Activated T-cell treated with anti-CD3 and anti-CD28 coated beads, Interleukin-2, amount 50 U/mL, for 24 hours (primary cell): ENCODE measurements at places on chromosomes 4 and X.

GRCh38 chrX:153900831-153901752 lies 3.4 kb upstream of the AVPR2 start:
- H3K27me3 ChIP-seq = peaks cover 44% of the 10 kb centered on the region
- peak overlapping the region; percentile 41 for H3K4me3 ChIP-seq
- H3K4me1 ChIP-seq = peaks cover 45% of the 10 kb centered on the region
- peaks cover 4% of the 10 kb centered on the region for H3K36me3 ChIP-seq

GRCh38 chr4:8201321-8201781 lies 2.3 kb downstream of the SH3TC1 start:
- DNase-seq = peak; percentile 63
- H3K27ac ChIP-seq = peak overlapping the region; percentile 87
- H3K36me3 ChIP-seq = no peaks in the 10 kb centered on the region
- H3K4me1 ChIP-seq = peaks cover 51% of the 10 kb centered on the region

GRCh38 chrX:135114392-135114791 lies 5.9 kb downstream of the ETDB start:
- no peaks in the 10 kb centered on the region for H3K36me3 ChIP-seq
- no peak overlapping the region for H3K4me3 ChIP-seq
- no peak for DNase-seq
- H3K27ac ChIP-seq = no peak overlapping the region
- H3K4me1 ChIP-seq = no peaks in the 10 kb centered on the region

- H3K4me1 ChIP-seq = no peaks in the 10 kb centered on the region
- H3K36me3 ChIP-seq = no peaks in the 10 kb centered on the region
- no peak for DNase-seq
- no peaks in the 10 kb centered on the region for H3K27me3 ChIP-seq
Observed at GRCh38 chrX:8455557-8455956, 9.1 kb upstream of the VCX3B start.

DNA sequence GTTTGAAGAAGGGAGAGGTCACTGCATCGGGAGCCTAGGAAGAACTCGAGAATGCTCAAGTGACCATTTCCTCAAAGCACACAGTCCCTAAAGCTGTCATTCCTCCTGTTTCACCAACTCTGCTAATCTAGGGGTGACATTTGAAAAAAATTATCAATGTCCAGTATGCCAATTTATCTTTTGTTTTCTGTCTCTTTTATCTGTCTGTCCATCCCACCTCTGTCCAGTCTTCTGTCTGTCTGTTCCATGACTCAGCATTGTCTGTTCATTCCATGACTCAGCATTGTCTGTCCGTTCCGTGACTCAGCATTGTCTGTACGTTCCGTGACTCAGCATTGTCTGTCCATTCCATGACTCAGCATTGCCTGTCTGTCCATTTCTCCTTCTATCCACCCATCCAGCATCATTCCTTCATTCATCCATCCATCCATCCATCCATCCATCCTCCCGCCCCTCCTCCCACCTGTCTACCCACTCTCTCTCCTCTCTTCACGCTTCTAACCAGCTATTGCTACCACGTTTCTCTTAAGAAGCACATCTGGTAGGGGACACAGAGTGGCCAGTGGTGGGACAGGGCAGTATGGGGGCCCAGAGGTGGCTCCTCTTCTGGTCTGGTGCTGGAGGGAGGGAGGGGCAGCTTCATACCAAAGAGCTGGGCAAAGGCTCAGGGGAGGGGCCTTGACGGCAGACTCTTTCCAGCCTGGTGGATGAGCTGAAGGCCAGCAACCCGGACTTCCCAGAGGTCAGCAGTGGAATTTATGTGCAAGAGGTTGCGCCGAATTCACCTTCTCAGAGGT lies 34.1 kb downstream of the HTRA3 start:
- no peak for DNase-seq
- peaks cover 10% of the 10 kb centered on the region for H3K27me3 ChIP-seq
- peaks cover 2% of the 10 kb centered on the region for H3K4me1 ChIP-seq
- H3K4me3 ChIP-seq = no peak overlapping the region
- H3K36me3 ChIP-seq = no peaks in the 10 kb centered on the region
